ENCODE measurements at places on chromosomes 11 and 22. TPM values are rescaled to one million over a fixed set of nuclear protein-coding genes. Genes with fewer than 3 reads are reported as not detected.

Gene CHADL
- total RNA-seq = 5.6 TPM

GRCh38 chr11:108871152-108871551 is 206.3 kb downstream of the DDX10 start:
- no peak for DNase-seq

GRCh38 chr11:116207421-116208141 is 565.2 kb downstream of the BUD13 start:
- no peak for DNase-seq

GRCh38 chr22:39457556-39458443 is 988 bp downstream of the MGAT3 start:
- DNase-seq = no peak

DNA sequence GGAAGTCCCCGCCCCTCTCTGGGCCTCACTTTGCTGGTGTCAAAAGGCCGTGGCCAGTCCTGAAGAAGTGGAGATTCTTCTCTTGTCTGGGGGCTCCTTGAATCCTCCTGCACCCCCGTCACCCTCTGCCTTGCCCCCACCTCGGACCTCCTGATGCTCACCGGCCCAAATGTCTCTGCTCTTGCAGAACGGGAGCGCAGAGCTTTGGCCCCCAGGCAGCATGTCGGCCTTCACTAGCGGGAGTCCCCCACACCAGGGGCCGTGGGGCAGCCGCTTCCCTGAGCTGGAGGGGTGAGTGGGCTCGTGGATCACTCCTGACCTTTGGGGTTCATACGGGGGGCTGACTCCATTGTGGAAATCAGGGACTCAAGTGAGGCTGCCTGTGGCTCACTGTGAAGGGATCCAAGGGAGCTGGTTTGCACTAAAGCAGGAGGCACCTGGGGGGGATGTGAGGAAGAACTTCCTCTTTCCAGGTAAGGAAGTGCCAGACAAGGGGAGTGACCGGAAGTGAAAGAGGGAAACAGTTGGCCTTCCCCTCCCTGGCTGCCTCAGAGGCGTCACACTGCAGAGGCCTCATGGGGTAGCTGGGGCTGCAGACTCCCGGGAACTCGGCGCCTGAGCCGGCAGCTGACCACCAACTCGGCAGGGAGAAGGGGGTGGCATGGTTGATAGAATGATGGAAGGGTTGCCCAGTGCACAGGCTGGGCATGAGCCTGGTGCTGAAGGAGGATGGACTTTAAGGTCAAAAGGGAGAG is 23.1 kb downstream of the CSF2RB start:
- DNase-seq = no peak

DNA sequence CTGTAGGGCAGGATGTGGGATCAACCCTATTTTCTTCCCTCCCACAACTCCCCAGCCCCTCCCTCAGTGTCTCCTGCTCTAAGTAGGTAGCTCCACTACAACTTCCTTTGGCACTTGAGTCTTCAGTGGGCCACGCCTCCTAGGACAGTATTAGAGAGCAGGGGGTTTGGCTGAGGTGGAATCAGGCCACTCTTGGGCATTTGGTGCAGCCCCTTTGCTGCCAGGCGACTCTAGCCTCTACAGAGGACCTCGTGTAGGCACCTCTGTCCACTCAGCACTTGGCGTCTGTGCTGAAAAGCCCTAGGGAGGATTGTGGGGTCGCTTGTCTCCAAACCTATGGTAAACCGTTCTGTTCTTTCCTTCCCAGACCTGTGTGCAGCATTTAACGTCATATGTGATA is 2.7 kb downstream of the FADD start:
- DNase-seq = no peak

Measured in transverse colon (tissue), 4 donors.